ENCODE measurements at places on chromosomes 1 and 21. TPM values are rescaled to one million over a fixed set of nuclear protein-coding genes. Genes with fewer than 3 reads are reported as not detected.

GRCh38 chr1:8602471-8603219, 214.8 kb downstream of the RERE start:
- DNase-seq: no peak

ST6GALNAC5 gene
- not detected for total RNA-seq

GRCh38 chr1:63041660-63042059, 257.7 kb downstream of the ATG4C start:
- no peak for DNase-seq

GRCh38 chr21:45912611-45913417, 68.8 kb upstream of the COL6A1 start:
- DNase-seq: no peak

CELA2B gene
- total RNA-seq: not detected

Measured in Panc1 (cell line).